ENCODE measurements at places on chromosomes 5 and 9. TPM values are rescaled to one million over a fixed set of nuclear protein-coding genes. Genes with fewer than 3 reads are reported as not detected.

PHF24 gene
- 0.07 TPM for polyA plus RNA-seq

- DNase-seq: no peak
These were observed 13.9 kb downstream of the TGFBI start for GRCh38 chr5:136042665-136043121.

WNK2 gene
- 115 TPM for polyA plus RNA-seq

SLC36A2 gene
- 1.2 TPM for polyA plus RNA-seq

NR6A1 gene
- 0.29 TPM for polyA plus RNA-seq

GRCh38 chr5:130295235-130295634 lies 391.0 kb downstream of the CHSY3 start:
- DNase-seq: no peak

GRCh38 chr5:15902066-15902465 lies 277.5 kb downstream of the MARCHF11 start:
- no peak for DNase-seq

OBP2B gene
- not detected for polyA plus RNA-seq

- DNase-seq: no peak
These were observed 35.1 kb upstream of the ADRB2 start for GRCh38 chr5:148791334-148791667.

DNA sequence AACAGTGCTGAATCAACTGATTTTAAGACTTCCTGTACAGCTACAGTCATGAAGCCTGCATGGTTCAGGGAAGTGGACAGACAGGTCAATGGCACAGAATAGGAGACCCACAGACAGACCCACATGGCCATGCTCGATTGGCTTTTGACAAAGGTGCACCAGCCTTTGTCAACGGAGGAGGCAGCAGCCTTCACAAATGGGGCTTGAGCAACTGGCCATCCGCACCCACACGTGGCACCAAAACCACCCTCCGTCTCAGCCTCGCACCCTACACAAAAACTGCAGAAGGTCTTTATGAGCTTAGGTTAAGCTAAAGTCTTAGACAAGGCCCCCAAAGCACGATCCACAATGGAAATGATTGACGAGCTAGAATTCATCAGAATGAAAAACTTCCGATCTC lies 59.5 kb upstream of the UBAC1 start:
- DNase-seq: no peak

DNA sequence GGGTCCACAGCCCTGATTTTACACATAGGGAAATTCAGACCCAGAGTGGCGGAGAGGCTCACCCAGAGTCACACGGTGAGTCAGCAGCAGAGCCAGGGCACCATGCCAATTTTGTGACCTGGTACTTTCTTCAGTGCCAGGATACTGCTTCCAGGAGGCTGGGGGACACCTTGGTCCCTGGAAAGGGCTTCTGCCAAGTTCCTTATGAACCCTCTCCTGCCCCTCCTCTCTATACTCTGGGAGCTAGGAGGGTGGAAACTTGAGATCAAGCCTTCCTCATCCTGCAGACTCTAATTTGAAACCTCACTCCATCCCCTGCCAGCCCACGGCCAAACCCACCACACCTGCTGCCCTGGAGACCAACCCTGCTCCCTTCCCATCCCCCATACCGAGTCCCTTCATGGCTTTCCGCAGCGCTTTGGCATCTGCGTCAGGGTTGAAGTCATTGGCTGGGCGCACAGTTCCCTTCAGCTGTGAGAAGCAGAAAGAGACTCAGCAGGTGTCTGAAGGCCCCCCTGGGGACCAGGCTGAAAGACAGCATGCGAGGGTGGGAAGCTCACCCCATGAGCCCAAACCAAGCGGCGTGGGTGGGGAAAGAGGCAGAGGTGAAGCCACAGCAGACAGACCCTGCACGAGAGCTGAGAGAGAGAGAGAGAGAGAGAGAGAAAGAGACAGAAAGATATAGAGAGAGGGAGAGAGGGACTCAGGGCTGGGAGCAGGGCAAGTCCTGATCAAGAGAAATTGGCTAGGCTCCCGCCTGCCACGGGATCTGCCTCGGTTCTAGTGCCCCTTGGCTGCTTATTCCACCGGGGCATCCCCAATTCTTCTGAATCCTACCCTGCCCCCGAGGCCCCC lies 33.5 kb downstream of the ANXA6 start:
- peak; percentile 57 for DNase-seq

- no peak for DNase-seq
These were observed 1160.4 kb downstream of the EFNA5 start for GRCh38 chr5:106510321-106510720.

GRCh38 chr5:5421149-5421960 lies 1.1 kb upstream of the ICE1 start:
- DNase-seq: no peak

GRCh38 chr9:37350486-37351190 lies 71.9 kb upstream of the GRHPR start:
- no peak for DNase-seq

DNA sequence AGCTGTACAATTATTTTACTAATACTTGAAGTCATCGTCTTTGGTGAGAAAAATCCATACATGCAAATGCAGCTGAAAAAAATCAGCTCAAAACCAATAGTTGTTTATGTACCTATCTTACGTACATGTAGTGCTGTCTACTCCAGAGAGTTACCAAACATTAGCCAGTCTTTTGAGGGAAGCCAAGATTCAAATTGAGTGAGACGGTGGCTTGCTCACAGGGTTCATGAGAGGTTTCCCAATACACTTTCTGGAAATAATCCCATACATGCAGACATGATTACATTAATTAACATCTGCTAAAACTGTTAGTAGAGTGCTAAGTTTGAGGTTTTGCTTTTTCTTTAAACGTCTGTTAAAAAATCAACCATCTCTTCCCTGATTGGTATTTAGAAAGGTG lies 2.3 kb downstream of the C9orf72 start:
- DNase-seq: no peak

FOXD4 gene
- 0.23 TPM for polyA plus RNA-seq

HNRNPH1 gene
- 217 TPM for polyA plus RNA-seq

GRCh38 chr5:91092859-91093783 lies 290.0 kb downstream of the ARRDC3 start:
- no peak for DNase-seq

LHX3 gene
- polyA plus RNA-seq: not detected

TNFSF8 gene
- polyA plus RNA-seq: 0.51 TPM

DNA sequence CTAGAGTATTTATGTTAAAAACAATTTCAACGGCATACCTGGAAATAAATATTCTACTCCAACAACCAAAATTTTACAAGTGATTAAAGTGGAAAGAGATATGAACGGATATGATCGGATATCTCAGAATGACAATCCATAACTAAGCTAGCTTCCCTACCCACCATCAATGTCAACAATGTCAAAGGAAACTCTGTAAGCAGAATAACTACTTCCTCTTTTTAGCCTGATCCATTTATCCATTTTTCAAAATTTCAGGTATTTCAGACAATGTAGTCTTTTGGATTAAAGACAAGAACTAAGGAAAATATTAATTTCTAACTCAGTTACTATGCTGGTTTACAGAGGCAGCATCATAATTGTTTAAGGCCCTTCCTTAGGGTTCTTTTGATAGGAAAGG lies 188.7 kb downstream of the DENND1A start:
- no peak for DNase-seq

GRCh38 chr9:114694719-114695269 lies 12.8 kb upstream of the TEX48 start:
- no peak for DNase-seq

- no peak for DNase-seq
These were observed 97.0 kb upstream of the MOCS2 start for GRCh38 chr5:53206562-53206961.

SAPCD2 gene
- polyA plus RNA-seq: 0.15 TPM

TUSC1 gene
- 4.3 TPM for polyA plus RNA-seq

GRCh38 chr5:34415559-34416198 lies 240.4 kb upstream of the RAI14 start:
- no peak for DNase-seq

PCDH12 gene
- 3.7 TPM for polyA plus RNA-seq

ARL14EPL gene
- not detected for polyA plus RNA-seq

QSOX2 gene
- polyA plus RNA-seq: 8.6 TPM

- DNase-seq: no peak
These were observed 40.1 kb upstream of the TLX3 start for GRCh38 chr5:171268700-171269620.

DNA sequence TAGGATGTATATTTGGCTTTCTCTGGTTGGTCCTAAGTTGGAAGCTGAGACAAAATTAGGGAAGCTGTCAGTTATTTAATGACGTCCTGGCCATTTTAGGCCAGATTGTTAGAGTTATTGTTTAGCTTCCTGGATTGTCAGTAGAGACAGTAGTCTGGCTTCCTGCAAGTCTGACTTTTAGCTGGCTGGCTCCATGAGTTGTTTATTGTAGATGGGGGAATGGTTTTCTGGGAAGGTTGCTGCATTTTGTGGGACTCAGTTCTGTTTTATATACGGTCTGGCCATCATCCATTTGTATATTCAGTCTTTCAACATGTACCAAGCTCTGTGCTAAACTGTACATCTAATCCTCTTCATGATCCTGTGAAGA lies 68.3 kb downstream of the SGCD start:
- no peak for DNase-seq

GRCh38 chr5:59325070-59325469 lies 568.5 kb downstream of the PDE4D start:
- no peak for DNase-seq

GRCh38 chr9:131442351-131442750 lies 48.5 kb downstream of the PRRC2B start:
- DNase-seq: no peak

- DNase-seq: no peak
These were observed 27.7 kb downstream of the PCDHB15 start for GRCh38 chr5:141272906-141273305.

DNA sequence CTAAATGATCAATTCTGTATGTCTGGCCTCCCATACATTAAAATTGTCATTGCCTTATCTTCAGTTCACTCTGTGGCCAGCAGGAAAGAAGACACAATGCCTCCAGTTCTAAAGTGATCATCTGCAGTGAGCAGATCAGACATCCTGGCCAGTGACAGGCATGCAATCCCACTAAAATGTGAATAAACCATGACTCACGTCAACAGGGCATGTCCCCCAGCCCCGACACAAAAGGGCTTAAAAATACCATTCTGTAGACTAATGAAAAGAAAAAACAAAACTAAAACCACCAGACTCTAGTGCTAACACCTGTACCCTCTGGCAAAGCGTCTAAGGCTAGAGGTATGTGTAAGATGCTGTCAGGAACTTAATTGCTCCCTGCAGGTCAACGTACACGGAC lies 38.5 kb downstream of the DDX31 start:
- DNase-seq: no peak

All from heart right ventricle (tissue), 16 donors.